ENCODE measurements at places on chromosomes 12 and 14.

DNA sequence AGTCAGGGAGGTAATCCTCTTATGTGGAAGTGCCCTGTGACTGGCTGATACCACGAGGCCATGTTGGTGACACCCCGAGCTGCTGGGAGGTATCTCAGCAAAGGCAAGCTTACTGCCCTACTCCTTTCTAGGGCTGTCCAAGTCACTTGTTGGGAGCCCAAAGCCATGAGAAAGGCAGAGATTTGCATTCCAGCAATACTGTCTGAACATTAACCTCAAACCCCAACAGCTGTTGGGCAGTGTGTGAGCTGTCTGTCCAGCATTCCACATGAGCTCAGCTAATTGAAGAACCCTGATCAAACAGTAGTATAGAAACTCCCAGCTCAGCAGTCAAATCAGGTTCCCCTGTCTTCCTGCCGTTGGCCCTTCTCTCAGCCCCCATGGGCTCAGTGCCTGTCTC, 9.2 kb downstream of the ABHD4 start:
- no peak for DNase-seq

DNA sequence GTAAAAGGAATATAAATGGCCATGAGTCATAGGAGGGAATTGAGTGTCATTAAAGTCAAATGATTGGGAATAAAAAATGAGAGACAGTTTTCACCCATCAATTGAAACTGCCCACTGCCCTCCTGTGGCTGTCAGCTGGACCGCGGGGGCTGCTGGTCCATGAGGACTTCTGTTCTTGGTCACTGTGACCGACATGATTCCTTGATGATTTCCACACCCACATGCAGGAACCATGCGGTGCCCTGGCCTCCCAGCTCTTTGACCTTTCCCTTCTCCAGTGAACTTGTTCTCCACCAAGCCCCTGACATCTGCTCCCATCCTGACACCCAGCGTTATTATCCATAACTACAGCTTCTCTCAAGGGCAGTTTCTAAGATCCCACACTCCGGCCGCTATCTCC, 48.4 kb downstream of the C12orf75 start:
- no peak for DNase-seq

DNA sequence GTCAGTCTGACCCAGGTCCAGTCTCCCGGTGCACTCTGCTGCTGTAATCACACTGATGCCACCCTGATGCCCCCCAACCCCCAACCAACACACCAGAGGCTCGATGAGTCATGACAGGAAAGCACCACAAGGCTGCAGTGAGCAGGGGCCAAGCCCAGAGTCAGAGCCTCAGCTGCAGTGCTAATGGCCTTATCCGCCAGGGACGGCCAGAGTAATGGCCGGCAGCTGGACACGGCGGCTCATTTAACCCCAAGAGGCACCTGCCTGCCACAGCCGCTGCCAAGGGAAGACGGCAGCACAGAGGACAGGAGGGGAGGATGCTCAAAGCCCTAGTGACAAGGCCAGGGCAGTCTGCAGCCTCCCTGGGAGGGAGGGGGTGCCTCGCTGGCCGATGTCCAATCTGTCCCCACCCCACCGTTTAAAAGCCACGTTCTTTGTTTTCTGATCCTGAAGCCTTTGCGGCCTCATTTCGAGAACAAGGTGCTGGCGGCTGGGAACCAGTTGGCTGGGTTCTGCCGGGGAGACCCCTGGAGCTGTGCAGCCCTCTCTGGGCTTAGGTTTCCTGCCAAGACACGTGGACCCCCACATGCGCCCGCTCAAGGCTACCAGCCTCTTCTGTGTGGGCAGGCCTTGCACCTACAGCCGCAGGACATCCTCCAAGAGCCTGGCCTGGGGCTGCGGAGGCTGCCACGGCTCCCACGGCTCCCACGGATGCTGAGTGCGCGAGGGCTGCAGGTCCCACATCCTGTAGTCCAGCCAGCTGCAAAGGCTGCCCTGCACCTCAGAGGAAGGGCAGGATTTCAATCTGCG, 13.1 kb downstream of the CCDC85C start:
- DNase-seq, result no peak

- no peak for DNase-seq
Measured at GRCh38 chr12:50842637-50843493, at the start of gene TMPRSS12. TSS of gene TMPRSS12 (plus strand) at chr12:50842926. CDS start at chr12:50842965, 39 bp downstream.

DNA sequence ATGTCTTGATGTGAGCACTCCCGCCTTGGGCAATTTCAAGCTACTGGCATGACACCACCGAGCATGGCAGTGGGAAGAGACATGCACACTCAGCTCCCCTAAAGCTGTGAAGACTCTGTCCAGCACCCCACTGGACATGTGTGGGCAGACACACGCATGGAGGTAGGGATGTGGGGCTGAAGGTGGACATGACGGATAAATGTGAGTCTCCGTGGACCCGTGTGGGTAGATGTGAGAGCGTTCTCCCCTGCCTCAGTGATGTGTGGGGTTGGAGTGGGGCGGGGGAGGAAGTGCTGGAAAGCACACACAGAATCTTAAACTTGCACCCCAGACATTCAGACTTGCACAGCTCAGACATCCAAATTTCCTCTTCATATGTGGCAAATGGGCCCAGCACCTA, 12.6 kb downstream of the SLC6A12 start:
- DNase-seq, result no peak

- DNase-seq, result peak; percentile 39
Measured at GRCh38 chr14:100522616-100523099, 64.6 kb downstream of the BEGAIN start.

- DNase-seq, result no peak
Measured at GRCh38 chr14:65709576-65709975, 297.0 kb downstream of the FUT8 start.

DNA sequence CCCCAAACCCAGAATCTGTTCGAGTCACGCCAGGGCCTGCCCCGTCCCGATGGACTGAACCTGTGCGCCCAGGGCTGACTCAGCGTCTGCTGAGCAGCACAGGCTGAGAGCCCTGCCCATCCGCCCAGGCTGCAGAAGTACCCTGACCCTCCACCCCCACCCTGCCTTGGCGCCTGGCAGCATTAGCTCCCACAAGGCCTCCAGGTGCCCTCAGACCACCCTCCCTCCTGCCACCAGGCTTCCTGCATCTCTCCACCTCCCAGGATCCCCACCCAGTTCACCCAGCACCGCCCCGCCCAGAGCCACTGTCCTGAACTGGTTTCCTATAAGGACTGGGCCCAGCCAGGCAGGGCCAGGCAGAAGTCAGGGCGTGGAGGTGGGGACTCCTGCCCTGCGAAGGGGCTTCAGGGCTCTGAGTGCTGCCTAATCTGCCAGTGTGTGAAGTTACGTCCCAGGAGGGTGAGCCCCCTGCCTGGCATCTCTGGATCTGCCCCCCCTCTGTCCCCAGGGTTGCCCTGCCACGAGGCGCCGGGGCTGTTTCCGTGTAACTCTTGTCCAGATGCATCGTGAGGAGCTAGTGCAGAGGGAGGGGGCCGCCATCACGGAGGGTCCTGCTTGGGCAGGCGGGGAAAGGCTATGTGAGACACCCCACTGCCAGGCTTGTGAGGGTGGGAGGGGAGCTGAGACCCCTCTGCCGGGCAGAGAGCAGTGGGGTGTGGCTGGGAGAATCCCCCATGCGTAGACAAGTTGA, 9.1 kb downstream of the ADSS1 start:
- DNase-seq, result no peak

DNA sequence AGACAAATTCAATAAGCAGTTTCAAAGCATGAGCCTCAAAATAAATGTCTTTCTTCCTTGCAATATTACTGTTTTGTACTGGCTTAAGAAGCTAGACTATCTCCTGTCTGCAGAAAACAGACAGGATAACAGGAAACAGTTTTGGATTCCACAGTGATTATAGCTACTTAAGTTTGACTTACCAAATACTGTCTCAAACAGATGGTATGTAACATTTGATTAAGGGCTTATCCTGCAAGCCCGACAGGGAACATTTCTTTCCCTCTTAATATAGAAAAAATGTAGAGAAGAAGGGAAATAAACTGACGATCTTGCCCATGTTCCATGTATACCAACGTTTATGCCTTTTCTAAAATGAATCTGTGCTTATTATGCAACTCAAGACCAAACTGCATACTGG, 179.9 kb upstream of the EEA1 start:
- DNase-seq, result peak; percentile 55

DNA sequence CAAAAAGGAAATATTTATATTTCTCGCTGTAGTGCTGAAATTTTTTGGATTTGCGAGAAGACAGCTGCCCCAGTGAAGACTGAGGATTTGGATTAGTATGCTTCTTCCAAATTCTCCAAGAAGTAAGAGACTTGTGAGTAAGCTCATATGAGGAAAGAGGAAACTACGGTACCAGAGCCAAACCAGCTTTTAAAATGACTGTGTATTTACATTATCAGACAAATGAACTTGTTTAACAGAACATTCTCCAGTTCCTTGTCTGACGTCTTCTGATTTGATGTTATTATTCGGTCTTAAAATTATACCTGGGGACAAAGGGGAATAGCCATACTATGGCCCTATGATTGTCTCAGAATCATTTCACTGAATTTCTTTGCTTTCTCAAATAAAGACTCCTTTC, 8.0 kb downstream of the CLEC12B start:
- DNase-seq, result peak; percentile 24

GRCh38 chr12:95978351-95978750, 17.8 kb downstream of the HAL start:
- no peak for DNase-seq

DNA sequence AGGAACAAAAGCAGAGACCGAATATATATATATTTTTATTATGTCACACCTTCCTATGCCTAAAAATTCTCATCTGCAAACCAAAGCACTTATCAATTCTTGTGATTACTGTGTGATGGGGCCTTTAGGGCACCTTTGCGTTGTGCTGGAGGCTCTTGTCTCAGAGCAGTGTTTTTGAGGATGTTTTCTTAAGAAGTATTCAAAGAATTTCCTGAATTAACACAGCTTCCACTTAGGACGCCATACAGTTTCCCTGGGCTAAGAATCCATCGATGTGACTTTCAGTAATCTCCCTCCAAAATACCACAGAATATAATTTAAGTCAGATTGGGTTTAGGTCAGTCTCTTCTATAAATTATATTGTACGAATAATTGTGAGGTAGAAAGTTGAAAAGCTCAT, 22.0 kb upstream of the HIF1A start:
- DNase-seq, result no peak

DNA sequence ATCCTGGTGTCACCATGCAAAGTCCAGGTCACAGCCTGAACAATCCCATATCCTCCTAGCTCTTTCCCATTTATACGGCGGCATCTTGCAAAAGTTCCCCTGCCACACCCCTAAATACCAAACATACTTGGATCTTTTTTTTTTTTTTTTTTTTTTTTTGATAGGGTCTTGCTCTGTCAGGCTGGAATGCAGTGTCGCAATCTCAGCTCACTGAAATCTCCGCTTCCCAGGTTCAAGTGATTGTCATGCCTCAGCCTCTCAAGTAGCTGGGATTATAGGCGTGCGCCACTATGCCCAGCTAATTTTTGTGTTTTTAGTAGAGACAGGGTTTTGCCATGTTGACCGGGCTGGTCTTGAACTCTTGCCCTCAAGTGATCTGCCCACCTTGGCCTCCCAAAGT, 451.3 kb downstream of the GLT1D1 start:
- DNase-seq, result no peak

DNA sequence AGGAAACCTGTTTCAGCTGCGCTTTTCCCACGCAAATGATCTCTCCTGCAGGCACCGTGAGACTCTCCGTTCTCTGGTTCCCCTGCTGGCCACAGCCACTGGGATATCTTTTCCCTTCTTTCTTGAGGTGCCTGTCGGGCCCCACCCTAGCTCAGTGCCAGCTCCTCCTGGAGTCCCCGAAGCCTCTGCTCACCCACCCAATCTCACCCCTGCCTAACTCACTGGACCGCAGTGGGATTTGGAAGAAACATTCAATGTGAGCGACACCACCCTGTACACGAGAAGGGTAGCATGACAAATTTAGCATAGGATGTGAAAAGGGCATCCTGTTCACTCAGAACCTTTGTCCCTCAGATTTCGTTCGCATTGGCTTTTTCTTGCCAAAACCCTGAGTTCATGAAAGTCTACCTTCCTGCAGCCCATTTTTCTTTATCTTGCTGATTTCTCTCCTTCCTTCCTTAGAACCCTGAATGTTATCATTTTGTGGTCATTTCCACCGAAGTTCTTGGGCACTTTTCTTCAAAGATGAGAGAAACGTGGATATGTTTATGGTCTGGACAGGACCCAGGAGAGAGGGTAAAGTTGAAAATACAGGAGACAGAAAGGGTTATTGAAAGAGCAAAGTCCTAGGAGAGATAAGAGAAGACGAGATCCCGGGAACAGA, 63.6 kb upstream of the ELK3 start:
- DNase-seq, result no peak

DNA sequence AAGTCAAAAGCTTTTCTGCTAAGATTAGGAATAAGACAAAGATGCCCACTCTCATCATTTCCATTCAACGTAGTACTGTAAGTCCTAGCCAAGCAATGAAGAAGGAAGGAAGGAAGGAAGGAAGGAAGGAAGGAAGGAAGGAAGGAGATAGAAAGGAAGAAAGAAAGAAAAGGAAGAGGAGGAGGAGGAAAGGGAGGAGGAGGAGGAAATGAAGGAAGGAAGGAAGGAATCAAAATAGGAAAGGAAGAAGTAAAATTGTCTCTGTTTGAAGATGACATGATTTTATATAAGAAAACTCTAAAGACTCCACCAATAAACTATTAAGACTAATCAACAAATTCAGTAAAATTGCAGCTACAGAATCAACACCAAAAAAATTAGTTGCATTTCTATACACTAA, 66.0 kb upstream of the DHRS4 start:
- DNase-seq, result no peak

- peak; percentile 57 for DNase-seq
Measured at GRCh38 chr14:49014476-49014875, 571.7 kb downstream of the RPS29 start.

- DNase-seq, result no peak
Measured at GRCh38 chr12:54075974-54076373, 22.3 kb downstream of the HOXC4 start.

- no peak for DNase-seq
Measured at GRCh38 chr12:103779410-103780092, 61.5 kb downstream of the NT5DC3 start.

GRCh38 chr12:51493281-51493680, 68.7 kb downstream of the SLC4A8 start:
- no peak for DNase-seq

GRCh38 chr14:70086685-70087379, 101.9 kb downstream of the SLC8A3 start:
- peak; percentile 69 for DNase-seq

DNA sequence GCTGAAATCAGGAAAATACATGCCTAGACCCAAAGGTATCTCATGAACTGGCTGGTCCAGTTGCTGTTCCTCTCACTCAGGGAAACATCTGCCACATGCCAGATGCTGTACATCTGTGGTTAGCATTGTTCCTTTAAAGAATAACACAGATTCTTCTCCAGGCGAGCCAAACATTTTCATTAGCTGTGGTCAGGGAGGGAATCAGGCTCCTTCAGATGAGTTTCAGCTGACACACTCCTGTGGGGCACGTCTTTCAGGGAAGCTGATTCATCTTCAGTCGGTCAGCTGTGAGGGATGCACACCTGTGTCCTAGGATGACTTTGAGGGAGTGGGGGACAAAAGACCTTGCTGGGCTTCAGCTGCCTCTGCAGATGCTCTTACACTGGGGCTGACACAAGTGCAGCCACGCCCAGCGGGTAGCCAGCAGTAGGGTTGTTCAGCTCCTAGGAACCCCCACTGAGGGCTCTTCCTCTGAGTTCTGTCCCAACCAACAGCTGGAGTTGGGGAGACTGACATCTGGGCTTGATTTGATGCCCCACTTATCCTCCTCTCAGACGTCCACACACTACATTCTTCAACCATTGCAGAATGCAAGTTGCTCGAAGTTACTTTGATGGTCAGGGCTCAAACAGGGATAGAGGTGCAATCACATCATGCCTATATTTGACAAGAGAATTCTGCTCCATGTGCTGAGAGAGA, 155.0 kb downstream of the NUAK1 start:
- DNase-seq, result peak; percentile 5
